ENCODE measurements at places on chromosomes 16 and 17.

GRCh38 chr17:40538019-40538935 is 27.0 kb downstream of the CCR7 start:
- DNase-seq: no peak

- no peak for DNase-seq
Observed at GRCh38 chr16:31754998-31755615, 118.5 kb upstream of the ZNF267 start.

DNA sequence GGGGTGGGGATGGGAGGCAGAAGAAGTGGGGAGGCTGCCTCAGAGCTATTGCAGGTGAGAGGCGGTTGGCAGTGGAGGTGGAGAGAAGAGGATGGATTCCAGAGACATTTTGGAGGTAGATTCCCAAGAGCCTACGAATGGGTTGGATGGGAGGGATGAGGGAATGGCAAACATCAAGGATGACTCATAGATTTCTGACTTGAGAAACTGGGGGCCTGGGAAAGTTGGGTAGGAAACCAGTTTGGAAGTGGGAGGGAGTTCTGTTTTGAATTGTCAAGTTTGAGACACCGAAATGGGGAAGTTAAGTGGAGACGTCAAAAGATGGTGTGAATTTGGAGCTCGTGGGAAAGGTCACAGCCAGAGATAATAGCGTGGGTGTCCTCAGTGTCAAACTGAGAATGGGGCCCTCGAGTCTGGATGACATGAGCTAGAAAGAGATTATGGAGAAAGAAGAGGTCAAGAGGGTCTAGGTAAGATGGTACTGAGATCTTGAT is 6.2 kb upstream of the CYLD start:
- no peak for DNase-seq

DNA sequence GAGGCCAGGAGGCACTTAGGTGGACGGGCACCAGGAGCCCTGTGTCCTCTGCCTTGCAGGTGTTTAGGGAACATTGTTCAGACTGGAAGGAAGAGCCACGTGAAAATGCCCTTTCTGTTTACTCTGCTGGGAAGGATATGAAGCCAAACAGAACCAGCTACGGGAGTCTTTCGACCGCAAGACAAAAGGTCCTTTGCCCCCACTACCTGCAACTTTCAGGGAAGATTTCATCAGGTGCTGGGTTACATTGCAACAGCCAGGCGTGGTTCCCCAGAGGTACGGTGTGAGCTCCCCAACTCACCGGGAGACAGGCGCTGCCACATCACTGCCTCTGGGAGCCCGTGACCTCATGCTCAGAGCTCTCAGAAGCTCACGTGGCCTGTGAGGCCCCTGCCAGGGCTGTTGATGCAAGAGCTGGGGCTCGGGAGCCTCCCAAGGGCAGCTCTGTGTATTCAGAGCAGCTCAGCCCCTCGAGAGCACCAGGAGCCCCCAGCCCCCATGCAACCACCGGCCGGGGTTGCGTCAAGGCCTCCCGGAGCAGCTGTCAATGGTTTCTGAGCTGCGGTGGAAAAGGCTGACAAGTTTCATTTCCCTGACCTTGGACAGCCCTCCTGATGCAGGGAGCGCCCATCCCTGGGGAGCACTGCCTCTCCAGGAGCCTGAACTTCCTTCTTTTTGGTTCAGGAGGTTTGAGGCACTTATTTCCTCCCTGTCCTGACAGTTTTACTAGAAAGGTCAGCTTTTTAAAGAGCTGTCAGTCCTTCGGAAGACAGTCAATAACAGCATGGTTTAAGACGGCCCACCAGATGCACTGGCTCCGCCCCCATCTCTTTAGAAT is 42.1 kb downstream of the TBC1D16 start:
- no peak for DNase-seq

DNA sequence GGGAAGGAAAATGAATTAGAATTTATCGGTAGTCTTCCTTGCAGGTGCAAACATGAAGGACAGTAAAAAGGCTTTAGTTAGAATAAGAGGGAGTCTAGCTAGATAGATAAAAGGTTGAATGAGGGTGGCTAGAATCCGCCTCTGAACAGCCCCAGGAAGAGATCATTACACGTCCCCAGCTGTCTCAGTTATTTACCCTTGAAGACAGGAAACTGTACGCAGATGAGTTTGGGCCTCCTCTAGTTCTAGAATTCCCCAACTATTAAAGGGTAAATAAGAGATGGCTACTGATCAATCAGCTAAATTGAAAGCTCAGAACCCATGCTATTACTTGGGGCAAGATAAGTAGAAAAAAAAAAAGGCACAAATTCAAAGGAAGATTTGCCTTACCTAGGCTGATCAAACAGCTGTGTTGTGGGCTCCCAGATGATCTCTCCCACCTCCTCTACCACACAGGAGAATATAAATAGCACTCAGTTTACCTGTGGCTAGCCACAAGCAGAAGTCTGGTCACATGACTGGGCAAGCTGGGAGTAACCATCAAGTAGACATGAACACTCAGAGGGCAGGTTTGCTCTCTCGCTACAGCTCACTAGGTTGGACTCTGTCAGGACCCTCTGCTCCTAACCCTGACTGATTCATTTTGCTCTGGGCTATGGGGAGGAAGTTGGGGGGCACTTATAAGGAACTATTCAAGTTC is 17.0 kb downstream of the FAM117A start:
- no peak for DNase-seq

DNA sequence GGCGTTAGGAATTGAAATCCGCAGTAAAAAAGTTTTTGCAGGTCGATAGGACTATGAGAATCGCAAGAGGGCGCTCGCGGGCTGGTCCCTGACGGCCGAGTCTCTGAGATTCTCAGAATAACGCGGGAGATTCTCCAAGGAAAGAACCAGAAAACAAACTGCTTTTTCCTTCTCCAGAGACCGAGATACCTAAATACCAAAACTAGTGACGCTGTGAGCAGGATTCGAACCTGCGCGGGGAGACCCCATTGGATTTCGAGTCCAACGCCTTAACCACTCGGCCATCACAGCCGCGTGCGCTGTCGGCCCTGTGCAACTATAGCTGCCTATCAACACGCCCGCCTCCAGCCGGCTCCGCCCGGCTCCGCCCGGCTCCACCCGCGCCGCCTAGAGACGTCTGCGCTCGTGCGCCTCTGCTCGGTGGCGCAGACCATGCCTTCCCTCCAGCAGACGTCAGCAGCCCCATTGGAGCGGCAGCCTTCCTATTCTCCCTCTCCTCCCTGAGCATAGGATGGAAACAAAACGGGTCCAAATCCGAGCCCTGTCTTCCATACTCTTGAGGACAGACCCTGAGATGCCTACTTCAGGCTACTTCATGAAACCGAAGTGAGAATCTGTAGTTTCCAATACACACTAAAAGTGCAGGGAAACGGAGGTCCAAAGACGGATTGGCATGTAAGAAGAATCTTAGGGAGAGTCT is 13.4 kb downstream of the PER1 start:
- DNase-seq: no peak

GRCh38 chr16:68097088-68097487 is 11.9 kb downstream of the NFATC3 start:
- no peak for DNase-seq

GRCh38 chr17:18208092-18208491 is 17.3 kb upstream of the LLGL1 start:
- no peak for DNase-seq

DNA sequence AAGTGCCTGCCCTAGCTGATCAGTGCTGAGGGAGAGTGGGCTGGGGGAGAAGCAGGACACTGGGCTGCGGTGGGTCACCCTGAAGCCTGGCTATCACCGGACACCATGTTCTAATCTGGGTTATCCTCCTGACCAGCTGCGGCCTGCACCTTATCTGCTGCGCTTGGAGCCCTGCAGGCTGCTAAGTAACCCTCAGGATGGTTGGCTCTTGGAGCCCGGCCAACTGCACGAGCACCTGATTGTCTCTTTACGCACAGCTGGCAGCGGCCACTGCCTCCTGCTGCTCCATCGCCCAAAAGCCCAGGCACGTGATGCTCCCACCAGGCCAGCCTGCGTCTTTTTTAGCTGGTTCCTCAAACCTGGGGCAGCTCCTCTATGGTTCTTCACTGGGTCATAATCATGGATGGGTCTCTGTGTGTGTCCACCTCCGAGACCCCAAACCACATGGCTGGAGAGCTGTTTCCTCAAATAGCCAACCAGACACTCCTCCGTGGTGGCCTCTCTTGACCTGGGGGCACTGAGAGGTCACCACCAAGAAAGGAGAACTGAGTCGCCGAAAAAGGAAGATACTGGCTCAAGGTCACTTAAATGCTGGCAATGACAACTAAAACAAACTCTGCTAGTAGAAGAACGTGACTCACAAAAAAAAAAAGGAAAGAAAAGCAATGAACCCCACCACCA is 21.7 kb downstream of the SPHK1 start:
- no peak for DNase-seq

DNA sequence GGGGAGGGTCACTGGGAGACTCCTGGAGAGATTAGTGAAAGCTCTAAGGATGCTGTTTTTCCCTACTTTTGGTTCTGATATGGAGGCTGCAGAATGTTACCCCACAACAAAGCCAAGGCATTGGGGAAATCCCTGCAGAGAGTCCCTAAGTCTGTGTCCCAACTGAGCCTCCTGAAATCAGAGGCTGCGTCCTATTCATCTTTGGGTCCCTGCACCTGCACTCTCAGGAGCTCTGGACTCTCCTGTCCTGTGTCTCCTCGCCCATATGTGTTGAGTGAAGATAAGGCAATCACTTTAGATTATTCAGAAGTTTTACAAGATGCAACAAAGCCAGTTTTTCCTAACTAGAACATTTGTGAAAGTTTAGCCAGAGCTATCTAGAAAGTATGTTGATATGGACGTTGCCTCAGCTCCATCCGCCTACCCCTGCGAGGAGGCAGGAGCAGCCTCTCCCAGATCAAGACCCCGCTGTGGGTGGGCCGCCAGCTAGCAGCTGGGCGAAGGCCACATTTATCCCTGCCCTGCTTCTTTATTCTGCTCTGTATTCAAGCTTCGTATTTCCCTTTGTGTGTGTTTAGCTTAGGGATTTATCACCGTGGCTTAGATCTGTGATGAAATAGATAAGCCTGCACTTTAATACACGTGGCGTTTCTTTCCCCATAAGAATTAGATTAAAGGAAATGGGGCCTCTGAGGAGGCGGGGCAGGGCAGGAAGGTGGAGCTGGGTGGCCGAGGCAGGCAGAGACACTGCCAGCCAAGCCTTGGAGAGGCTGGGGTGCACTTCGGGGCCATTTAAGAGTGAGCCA is 37.4 kb downstream of the SHISA6 start:
- DNase-seq: no peak

DNA sequence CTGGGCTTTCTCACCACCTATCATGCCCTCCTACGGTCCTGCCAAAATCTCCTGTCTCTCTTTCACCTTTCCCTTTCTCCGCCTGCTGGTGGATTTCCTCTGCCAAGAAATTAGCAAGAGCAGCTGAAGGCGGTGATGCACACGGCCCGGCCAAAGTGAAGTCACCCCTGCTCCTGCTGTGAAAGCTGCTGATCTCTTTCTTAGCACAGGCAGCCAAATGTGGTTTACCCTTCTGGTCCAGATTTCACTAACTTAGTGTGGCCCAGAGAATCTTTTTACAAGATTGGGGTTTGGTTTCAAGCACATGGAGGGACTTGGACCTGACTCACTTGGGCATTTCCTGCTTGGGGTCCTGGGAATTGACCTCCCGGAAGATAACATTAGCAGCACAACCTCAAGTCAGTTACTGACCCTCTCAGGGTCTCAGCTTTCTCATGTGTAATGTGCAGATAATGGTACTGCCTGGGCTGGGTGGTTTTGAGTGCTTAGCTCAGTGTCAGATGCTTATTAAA is 155.7 kb downstream of the SOCS1 start:
- no peak for DNase-seq

DNA sequence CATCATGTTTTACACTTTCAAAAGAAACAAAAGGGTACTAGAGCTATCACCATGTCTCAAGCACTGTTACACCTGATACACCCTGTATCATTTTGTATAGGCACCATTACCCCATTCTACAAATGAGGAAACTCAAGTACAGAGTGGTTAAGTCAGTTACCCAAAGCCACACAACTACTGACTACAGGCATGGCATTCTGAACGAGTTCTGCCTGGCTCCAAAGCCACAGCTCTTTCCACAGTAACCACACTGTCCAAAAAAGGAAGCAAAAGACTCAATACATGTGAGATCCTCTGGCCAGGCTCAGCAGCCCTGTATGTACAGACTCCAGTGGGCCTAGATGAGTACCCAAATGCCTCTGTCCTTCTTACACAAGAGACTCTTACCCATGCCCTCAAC is 4.7 kb downstream of the DYNC1LI2 start:
- DNase-seq: no peak

- DNase-seq: no peak
Observed at GRCh38 chr16:21722771-21723455, 59.1 kb downstream of the OTOA start.

DNA sequence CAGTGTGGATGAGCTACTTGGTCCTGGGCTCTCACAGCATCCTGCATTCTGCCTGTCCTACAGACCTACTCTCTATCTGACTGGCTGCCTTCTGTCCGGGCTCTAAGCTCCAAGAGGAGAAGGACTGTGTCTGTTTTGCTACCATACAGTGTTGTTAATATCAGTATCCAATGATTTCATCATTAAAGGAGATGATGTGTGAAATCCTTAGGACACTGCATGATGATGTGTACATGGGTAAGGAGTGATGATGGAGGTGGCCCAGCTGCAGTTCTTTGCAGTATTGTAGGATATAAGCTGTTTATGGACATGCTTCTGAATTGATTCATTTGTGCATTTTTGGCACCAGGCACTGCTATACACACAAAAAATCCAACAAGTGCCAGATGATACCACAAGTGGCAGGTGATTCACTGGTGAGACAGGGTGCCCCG is 536.9 kb upstream of the CDH11 start:
- DNase-seq: no peak

DNA sequence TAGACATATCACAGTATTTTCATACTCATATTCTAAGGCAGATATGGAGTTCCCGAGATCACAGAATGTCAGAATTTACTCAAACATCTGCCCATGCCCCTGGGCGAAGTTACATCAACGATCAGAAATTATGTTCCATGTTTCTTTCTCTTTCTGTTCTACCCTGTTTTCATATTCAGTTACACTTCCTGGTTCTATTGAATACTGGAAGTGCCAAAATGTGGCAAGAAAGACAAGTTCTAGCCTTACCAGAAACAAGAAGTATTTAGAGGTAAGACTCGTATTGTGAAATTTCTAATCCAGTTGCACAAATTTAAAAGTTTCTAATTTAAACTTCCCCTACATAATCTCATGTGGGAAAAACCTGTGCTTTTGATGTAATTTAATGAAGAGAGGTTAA is 36.1 kb downstream of the KCNJ2 start:
- DNase-seq: no peak

DNA sequence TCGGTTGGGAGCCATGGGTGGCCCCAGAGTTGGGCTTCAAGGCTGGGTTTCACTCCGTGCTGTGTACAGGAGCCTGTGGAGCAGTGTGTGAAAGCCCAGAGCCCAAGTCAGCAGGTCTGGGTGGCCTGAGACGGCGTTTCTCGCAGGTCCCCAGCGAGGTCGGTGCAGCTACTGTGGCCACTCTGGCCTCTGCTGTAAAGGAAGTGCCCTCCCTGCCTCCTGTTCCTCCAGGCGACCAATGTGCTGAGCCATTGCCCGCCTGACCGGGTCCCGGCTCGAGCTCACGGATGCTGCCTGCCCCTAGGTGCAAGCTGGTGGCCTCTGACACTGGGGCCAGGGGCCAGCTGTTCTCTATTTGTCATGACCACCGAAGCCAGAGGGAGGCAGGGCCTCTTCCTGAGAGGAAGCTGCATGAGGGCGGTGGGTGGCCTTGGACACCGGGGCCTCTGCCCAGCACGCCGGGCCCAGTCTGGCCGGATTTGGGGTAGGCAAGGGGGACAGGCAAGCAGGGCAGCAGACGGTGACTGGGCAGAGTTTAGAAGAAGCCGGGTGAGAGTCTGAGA is 170.9 kb downstream of the IRF8 start:
- no peak for DNase-seq
